Activated CD8-positive, alpha-beta memory T cell treated with anti-CD3 and anti-CD28 coated beads, Interleukin-2, amount 10 ng/mL, durations not matched to agents 7 days and 5 days (primary cell): ENCODE measurements at places on chromosomes 1 and 21.

GRCh38 chr1:199855580-199855979 lies 171.9 kb upstream of the NR5A2 start:
- H3K4me3 ChIP-seq = no peak overlapping the region
- no peaks in the 10 kb centered on the region for H3K36me3 ChIP-seq
- H3K27ac ChIP-seq = no peak overlapping the region
- DNase-seq = no peak
- peaks cover 16% of the 10 kb centered on the region for H3K27me3 ChIP-seq

DNA sequence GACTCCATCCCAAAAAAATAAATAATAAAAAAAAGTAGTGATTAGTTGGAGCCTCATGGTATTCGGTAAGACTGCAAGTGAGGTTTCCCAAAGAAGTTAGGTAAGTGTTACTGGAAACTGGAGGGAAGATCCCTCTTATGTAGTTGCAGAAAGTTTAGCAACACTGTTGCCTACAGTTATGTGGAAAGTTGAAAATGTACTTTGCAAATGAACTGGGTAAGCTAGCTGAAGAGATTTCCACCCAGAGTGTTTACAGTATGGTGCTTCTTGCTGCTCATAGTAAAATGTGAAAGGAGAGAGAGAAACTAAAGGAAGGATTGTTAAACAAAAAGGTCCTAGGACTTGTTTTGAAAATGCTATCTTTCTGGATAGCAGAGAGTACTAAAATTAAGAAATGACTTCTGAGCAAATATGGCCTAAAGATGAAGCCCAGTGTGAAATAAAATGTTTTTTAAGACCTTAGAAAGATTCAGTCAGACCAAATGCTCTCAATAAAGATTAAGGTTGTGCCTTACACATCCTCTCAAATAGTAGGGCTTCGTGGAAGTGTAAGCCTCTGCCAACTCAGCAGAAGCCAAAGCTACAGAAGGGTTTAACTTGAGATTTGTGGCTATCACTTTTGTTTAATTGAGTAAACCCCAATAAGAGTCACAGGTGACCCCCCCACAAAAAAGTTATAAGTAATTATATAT lies 31.5 kb downstream of the RPS6KC1 start:
- peaks cover 27% of the 10 kb centered on the region for H3K4me1 ChIP-seq
- no peak for DNase-seq
- peak overlapping the region; percentile 77 for H3K27ac ChIP-seq
- no peaks in the 10 kb centered on the region for H3K27me3 ChIP-seq
- H3K4me3 ChIP-seq = peak overlapping the region; percentile 21

DNA sequence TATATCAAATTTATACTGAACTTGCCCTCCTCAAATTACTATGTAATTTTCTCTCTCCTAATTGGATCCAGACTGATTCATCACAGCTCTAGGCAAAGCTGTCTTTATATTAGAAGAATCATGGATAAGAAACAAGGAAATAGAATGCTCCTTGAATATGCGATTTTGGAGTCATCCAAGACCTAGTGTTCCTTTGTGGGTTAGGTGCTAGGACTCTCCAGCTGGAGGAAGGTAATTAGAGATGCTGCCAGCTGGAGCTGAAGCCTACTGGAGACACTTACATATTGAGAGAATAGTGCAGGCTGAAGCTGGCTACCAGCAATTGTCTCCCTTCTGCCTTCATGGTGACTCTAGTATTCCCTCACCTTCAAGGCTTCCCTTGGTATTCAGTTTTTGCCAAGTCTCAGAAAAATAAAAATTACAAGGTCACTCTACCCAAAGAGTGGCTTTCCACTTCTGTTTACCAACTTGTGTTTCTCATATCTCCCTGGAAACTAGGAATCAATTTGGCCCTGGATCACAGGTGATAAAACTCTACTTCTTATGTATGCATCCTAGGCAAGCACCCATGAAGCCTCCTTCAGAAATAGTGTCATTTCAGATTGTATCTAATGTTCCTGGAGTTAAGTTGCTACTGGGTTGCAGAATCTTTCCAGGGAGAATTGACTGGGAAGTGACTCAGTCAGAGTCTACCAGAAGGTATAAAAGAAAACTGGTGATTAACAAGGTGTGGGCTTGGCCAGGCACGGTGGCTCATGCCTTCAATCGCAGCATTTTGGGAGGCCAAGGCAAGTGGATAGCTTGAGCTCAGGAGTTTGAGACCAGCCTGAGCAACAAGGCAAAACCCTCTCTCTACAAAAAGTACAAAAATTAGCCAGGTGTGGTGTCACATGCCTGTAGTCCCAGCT lies 24.4 kb upstream of the DOCK7 start:
- DNase-seq = no peak
- no peaks in the 10 kb centered on the region for H3K4me1 ChIP-seq
- H3K27ac ChIP-seq = no peak overlapping the region
- no peaks in the 10 kb centered on the region for H3K36me3 ChIP-seq

- no peak overlapping the region for H3K4me3 ChIP-seq
- DNase-seq = no peak
- H3K27ac ChIP-seq = no peak overlapping the region
- H3K27me3 ChIP-seq = no peaks in the 10 kb centered on the region
Observed at GRCh38 chr1:31626223-31627207, 9.0 kb downstream of the HCRTR1 start.

DNA sequence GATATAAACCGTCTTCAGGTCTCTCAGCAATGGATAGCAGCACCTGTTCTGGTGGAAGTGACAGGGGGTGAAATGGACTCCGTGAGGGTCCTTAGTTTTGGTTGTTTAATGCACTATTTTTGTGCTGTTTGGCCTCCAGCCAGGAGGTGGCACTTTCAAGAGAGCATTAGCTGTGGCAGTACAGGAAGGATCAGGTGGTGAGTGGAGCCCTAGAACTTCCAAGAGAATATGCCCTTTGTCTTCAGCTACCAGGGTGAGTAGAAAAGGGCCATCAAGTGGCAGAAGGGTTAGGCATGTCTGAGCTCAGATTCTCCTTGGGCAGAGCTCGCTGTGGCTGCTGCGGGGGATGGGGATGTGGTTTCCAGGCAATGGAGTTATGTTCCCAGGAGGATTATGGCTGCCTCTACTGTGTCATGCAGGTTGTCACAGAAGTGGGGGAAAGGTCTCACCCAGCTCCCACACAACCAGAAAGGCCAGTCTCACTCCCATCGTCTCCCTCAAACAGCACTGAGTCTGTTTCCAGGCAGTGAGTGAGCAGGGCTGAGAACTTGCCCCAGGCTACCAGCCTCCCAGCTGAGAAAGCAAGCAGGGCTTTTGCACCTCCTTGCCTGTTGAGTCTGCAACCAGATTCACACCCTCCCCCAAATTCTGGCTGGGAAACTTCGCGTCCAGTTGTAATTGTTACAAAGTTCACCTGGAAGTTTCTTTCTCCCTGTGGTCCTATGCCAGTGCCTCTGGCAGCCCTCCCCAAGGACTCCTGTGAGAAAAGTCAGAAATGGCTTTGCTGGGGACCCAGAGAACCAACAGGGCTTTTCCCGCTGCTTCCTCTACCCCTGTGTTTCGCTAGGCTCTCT lies 39.1 kb upstream of the TTLL7 start:
- no peak for DNase-seq
- H3K4me1 ChIP-seq = no peaks in the 10 kb centered on the region
- H3K27me3 ChIP-seq = peaks cover 10% of the 10 kb centered on the region
- no peak overlapping the region for H3K27ac ChIP-seq
- H3K36me3 ChIP-seq = no peaks in the 10 kb centered on the region

DNA sequence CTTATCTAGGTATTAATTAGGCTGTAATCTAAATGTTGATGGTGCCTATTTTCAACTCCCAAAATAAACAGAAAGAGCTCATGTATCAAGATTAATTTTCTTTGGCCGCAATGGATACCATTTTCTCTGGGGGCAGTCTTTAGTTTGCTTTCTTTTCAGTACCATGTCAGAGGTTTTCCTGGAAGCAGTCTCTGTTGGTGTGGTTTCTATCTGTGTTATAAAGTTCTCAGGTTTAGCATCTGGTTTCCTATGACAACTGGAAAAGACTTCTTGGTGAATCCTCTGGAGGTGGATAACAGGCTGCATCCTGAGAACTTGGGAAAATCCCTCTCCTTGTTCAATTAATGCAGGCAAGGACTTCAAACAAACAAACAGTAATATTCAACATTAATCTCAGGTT lies 38.7 kb upstream of the BATF3 start:
- peak overlapping the region; percentile 56 for H3K4me3 ChIP-seq
- no peaks in the 10 kb centered on the region for H3K27me3 ChIP-seq
- H3K27ac ChIP-seq = peak overlapping the region; percentile 97
- peaks cover 42% of the 10 kb centered on the region for H3K4me1 ChIP-seq
- DNase-seq = no peak

DNA sequence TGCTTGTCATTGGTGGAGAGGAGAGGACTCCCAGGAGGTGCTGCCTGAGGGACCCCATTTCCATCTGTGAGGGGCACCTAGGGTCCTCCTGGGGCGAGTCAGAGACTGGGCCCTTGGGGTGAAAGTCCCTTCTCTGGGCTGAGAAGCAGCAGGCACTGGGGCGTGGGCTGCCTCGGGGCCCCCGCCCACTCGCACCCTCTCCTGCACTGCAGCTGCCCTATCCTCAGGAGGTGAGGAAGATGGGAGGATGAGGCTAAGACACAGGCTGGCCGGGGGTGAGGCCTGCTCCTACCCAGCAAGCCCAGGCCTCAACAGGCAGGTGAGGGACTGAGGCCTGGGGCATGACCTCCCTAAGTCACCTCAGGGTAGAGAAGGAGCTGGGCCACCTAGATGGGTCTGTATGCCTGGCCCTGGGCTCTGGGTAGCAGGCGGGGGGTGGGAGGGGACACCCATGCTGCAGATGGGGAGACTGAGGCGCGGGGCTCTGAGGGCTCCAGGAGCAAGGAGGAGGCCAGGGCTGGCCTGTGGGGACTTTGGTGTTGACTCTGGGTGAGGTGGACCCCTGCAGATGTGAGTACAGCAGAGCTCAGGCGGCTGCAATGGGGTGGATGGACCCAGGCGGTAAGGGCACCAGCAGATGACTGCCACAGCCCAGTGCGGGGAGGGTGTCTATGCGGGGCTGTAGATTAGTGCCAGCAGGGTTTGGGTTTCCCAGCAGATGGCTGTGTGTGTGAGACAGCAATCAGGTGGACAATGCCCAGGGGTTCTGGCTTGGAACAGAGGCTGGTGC lies 10.4 kb upstream of the ZNF669 start:
- H3K27me3 ChIP-seq = peaks cover 27% of the 10 kb centered on the region
- H3K4me1 ChIP-seq = peaks cover 6% of the 10 kb centered on the region
- H3K4me3 ChIP-seq = no peak overlapping the region

DNA sequence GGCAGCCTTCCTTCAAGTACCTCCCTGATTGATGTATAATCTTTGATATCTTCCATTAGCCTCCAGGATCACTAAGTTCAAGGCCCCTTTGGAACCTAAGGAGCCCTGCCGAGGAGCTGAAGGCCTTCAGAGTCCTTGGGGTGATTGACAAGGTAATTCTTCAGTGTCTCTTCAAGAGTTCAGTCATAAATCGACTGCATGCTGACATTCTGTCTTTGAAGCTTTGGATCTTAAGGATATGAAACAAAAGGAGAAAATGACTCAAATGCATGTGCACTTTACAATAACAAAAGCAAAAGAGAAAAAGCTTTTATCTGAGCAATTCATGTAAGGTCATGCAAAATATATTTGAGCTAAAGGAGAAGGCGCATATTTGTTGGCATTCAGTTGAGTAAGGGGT lies 125.3 kb downstream of the RPS6KC1 start:
- no peak overlapping the region for H3K27ac ChIP-seq
- no peak for DNase-seq
- no peaks in the 10 kb centered on the region for H3K4me1 ChIP-seq
- no peaks in the 10 kb centered on the region for H3K27me3 ChIP-seq
- H3K36me3 ChIP-seq = peaks cover 19% of the 10 kb centered on the region

GRCh38 chr1:90973897-90974798 lies 47.7 kb downstream of the ZNF644 start:
- H3K36me3 ChIP-seq = peaks cover 47% of the 10 kb centered on the region
- no peak for DNase-seq
- no peaks in the 10 kb centered on the region for H3K27me3 ChIP-seq
- no peak overlapping the region for H3K4me3 ChIP-seq
- peaks cover 13% of the 10 kb centered on the region for H3K4me1 ChIP-seq
